ENCODE measurements at places on chromosomes 4 and X.

DNA sequence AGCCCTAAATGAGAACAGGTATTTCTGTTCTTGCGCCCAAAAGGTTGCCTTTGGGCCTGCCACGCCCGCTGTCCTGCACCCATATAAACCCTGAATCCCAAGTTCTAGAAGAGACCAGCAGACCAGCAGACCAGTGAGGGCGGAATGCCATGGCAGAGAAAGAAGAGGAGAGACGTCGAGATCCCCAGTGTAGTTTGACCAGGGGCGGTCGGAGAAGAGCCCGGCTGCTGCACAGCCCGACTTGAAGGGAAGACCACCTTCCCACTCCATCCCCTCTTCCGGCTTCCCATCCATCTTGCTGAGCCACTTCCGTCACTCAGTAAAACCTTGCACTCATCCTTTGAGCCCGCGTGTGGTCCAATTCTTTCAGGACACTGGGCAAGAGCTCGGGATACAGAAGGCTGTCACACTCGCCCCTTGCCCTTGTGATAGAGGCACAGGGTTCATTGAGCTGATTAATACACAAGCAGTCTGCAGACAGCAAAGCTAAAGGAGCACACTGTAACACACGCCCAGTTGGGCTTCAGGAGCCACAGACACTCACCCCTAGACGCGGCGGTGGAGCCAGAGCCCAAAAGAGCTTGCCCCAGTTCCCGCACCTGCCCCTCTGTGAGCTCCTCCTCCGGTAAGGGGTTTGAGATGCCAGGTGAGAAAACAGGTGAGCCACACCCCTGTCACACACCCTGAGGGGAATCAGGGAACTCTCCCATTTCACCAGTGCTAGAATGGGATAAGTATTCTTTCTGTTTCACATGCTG, 230.8 kb downstream of the PCDH10 start:
- DNase-seq, result no peak

GRCh38 chr4:154368060-154368459, 123.5 kb downstream of the DCHS2 start:
- no peak for DNase-seq

- DNase-seq, result no peak
Observed at GRCh38 chrX:5646818-5647217, 581.8 kb downstream of the NLGN4X start.

GRCh38 chrX:41858161-41858775, 65.1 kb downstream of the CASK start:
- no peak for DNase-seq

GRCh38 chr4:79223993-79224776, 101.7 kb downstream of the NAA11 start:
- no peak for DNase-seq

DNA sequence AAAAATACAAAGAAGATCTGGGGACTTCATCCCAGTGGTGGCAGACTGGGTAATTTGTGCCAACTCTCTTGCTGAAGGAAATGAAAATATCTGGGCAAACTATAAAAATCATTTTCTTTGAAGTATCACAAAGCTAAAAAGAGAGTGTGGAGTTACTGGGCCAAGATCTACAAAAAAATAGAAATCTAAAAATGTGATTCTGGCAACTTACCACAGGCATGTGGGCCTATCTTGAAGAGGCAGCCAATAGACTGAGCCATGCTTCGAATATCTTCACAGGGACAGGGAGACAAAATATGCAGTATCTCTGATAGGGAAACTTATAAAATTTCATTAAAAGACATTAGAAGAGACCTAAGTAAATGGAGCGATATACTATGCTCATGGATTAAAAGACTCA, 168.8 kb downstream of the RCHY1 start:
- DNase-seq, result no peak

DNA sequence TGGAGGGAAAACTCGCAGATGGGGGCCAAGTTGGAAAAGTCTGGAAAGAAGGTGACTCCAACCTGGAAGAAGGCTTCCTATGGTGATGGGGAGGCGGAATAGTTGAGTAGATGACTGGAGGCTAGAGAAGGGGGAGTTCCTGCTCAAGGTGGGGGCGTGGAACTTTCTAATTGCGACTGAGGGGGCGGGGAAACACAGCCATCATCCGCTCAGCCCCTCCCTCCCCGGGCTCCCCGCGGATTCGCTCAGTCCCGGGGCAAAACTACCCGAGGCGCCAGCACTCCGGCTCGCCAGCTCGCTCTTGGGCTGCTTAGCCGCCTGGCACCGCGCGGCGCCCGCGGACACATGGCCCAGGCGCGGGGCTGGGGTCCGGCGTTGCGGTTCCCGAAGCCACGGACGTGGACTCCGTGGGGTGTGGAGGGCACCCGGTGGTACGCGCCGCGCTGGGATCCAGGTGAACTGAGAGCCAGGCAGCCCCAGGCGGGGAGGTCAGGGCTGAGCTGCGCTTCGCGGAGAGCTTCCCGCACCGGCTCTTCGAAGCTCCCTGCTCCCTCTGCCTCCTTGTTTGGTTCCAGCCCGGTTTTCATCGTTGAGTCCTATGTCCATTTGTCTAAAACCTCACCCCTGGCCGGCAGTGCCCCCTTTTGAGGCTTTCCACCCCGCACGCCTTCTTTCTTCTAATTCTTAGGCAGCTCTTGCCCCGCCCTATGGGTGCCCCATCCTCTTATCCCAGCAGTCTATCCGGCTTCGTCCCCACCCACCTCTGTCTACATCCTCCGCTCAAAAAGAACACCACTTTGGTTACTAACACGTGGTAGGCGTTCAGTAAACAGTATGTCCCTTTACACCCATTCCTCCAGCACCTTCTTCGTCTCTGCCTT, 38.9 kb downstream of the STARD8 start:
- no peak for DNase-seq

GRCh38 chrX:49029876-49030275, 13.3 kb downstream of the TFE3 start:
- DNase-seq, result no peak

DNA sequence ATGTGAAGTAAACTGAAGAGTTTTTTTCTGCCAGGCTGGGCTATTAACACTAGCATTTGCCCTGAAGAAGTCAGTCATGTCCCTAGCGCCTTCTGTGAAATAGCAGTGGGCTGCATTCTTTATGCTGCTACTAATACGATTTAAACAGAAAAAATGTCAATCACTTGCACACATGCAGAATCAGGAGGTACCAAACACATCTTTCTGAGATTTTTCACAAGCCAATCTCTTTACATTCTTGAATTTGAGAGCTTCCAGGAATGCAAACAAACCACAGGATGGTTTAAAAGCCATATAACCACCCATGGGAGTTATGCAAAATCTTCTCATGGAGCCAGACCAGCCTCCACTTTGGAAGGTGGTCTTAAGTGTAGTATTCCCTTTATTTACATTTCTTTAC, 220.1 kb downstream of the IQCM start:
- DNase-seq, result no peak

- DNase-seq, result no peak
Observed at GRCh38 chr4:99669084-99669483, 11.5 kb upstream of the C4orf54 start.

GRCh38 chr4:56259655-56260054, 127.6 kb downstream of the AASDH start:
- DNase-seq, result no peak

DNA sequence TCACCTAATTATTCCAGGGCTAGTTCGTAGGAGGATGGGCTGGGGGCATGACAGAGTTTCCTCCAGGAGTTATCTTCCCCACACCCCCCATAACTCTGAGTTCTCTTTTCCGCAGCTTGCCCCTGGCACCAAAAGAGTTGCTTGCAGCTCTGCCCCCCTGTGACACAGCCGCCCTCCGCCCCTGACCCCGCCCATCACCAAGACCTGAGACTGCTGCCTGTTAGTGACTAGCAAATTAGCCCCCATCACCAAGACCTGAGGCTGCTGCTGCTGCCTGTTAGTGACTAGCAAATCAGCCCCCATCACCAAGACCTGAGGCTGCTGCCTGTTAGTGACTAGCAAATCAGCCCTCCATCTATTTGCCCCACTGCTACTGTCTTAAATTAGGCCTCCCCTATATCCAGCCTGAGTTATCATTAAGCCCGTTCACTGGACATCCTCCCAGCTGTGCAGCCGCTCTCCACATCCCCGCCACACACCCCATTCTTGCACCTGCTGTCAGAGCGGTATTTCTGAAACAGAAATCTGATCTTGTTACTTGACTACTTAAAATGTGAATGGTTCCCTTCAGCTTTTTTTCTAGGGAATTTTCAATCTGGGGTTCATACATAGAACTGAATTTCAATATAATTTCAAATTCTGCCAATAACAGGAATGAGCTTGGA, 1.5 kb upstream of the PAPSS1 start:
- DNase-seq, result peak; percentile 25

DNA sequence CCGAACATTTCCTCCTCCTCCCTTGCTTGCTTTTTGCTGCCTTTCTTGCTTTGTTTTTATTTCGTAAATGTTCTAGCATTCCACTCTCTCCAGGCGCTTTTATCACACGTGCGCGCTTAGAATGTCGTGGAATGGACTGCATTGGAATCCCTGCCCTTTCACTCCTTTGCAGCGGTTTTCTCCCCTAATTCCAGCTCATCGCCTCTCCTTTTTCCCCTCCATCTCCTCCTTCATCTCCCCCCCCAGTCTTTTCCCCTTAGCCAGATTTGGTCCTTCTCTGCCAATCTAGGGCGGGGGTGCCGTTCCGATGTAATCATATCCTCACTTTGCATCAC, 579 bp downstream of the OGT start:
- no peak for DNase-seq

DNA sequence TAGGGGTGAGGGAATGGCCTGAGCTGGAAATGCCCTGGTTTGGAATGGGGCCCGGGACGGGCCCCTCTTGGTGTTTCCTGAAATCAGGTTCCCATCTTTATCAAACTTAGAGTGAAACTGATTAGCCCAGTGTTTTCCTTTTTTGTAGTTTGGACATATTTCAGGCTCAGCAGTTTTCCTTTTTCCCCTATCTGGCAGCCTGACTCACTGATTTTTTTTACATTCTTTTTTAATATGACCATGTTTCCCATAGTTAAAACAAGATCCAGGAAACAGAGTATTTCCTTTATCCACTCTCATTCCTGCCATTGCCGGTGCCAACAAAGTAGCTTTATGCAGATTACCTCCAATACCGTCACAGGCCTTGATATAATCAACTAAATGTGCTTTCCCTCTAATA, 20.5 kb upstream of the C4orf17 start:
- no peak for DNase-seq

- DNase-seq, result no peak
Observed at GRCh38 chr4:24470666-24471485, 113.5 kb downstream of the DHX15 start.

- no peak for DNase-seq
Observed at GRCh38 chr4:93710101-93710846, 118.3 kb upstream of the ATOH1 start.

- DNase-seq, result no peak
Observed at GRCh38 chr4:124431653-124432192, 280.8 kb downstream of the ANKRD50 start.

DNA sequence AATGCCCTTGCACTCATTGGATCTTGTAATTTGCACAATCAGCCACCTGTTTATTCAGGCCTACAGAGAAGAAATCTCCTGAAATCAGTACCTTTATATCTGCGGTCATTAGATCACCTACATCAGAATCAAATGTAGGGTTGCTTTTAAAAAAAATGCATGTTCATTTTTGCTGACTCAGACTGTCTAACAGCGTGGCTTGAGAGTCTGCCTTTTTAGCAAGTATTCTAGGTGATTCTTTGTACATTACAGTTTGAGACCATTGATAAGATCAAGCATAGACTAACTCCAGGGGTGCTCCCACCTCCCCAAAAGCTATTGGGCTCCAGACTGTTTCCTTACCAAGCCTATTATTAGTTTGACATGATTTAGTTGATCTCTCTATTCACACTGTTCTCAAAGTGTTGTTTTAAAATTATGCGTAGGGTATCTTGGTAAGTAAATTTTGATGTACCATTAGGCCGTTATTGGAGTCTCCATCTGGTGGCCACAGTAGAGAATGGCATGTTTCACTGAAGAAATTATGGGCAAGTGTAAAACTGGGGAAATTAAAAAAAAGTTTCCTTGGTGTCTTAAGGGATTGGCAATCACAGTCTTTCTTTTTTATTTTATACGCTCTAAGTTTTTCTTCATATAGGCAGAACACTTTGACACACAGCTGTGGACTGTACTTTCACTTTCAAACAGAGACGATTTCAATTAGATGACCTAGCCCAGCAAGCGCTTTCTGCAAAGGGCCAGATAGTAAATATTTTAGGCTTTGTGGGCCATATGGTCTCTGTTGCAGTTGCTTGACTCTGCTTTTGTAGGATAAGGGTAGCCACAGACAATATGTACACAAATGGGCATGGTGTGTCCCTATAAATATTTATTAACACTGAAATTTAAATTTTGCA, 33.7 kb upstream of the MSL3 start:
- no peak for DNase-seq

- DNase-seq, result no peak
Observed at GRCh38 chr4:133865612-133866327, 335.8 kb downstream of the PABPC4L start.

DNA sequence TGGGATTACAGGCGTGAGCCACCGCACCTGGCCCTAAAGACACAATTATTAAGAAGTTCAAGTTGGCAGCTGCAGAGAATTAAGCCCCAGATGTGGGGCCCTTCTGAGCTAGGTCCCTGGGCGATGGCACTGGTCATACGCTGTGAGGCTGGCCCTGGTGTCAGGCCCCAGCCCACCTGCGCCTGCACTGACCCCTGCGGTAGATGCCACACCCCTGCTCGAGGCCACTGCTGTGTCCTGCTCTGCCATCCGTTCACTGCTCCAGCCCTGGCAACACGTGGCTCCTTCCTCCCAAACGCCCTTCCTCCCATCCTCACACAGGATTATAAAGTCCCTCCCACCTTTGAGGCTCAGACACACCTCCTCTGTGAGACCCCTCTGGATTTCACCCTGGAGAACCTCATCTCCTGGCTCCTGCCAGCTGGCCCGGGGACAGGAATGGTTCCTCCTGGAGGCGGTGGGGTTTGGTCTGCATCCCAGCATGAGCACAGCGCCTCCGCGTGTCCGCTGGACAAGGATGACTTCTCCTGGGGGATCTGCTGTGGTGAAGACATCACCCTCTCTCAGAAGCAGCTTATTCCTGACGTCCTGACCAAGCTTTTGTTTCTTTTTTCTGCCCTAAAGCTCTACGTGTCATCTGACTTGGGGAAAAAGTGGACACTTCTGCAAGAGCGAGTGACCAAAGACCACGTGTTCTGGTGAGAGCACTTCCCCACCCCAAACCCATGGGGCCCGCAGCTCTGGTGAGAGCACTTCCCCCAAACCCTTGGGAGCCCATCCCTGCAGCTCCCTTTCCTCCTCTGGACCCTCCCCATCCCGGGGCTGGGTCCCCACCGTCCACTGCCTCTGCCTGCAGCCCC, 219.0 kb upstream of the PSAPL1 start:
- no peak for DNase-seq

DNA sequence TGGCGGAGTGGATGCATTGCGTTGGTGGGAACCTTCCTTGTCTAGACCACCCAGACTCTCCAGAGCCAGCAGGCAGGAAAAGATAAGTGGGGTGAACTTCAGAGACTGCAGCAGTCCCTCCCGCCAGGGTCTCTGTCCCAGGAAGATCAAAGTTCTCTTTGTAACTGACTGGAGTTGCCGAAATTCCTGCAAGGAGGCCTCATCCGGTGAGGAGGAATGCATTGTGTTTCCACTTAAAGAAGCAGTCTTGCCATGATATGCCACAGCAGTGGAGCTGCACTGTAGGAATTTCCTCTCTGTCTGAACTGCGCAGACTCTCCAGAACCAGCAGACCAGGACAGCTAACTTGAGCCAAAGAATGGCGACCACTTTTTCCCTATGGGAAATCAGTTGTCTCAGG, 1190.4 kb downstream of the TECRL start:
- DNase-seq, result no peak

Data from T-helper 22 cell (primary cell).